HCT116 (cell line): ENCODE measurements at places on chromosomes 1 and 21.

DNA sequence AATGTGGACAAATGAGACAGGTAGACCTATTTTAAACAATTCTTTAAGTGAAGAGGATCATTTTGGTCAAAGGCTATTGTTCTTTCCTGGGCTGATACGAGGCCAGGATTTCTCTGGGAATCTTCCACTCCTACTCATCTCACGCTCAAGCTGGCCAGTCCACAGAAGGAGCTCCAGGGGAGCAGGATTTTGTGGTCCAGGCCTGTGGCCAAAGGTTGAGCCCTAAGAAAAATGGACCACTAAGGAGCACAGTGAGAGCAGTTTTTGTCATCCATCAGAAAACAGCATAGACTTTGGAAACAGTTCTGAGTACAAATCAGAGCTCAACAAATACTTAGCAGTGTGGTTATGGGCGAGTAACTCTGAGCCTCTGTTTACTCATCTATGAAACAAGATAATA, 260.2 kb upstream of the RUNX1 start:
- no peak for DNase-seq

GRCh38 chr1:68590473-68590872, 93.6 kb upstream of the DEPDC1 start:
- no peak for DNase-seq

DNA sequence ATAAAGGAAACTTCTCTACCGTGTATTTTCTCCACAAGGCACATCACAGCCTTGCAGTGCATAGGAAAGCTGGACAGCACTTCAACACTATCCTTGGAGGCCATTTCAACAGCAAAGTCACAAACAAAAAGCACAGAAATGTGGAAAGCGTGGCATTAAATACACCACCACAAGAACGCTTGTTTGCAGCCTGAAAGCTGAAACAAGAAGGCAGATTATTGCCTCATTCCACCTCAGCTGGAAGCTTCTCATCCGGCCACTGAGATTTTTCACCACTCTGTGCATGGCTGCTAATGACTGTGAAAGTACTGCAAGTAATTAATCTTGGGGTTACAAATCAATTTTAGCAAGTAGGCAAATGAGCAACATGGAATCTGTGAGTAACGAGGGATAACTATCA, 50.9 kb upstream of the GALNT2 start:
- no peak for DNase-seq

DNA sequence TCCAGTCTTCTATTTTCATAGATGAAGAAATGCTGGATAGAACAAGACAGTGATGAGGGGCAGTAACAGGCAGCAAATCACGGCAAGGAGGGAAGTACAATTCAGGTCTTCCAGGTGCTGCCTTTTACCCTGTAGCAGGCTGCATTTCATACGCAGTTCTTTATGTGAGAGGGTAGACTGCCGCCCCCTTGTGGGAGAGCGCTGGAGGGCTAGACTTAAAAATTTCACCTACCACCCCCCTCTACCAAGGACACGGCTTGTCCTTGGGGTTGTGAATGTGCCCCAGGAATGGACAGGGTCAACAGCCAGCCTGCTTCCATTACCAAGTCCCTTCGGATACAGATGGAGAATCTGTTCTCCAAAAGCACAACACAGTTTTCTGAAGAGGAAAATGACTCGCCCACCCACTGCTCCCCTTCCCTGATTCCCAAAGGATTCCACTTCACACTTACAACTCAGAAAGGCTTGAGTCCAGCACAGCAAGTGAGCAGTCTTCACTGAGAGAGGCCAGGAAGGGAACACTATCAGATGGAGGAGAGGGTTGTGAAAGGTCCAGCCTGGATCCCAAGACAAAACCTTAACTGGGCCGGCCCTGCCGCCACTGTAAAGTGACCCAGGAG, 7.4 kb downstream of the WDR77 start:
- DNase-seq: no peak
